ENCODE measurements at places on chromosomes 2 and 18. TPM values are rescaled to one million over a fixed set of nuclear protein-coding genes. Genes with fewer than 3 reads are reported as not detected.

Gene TFCP2L1
- total RNA-seq = under 0.01 TPM

Gene NRP2
- total RNA-seq = 159 TPM

Gene RAMP1
- total RNA-seq = 13.1 TPM

Gene GIGYF2
- 68.5 TPM for total RNA-seq

Gene GLI2
- total RNA-seq = 5.1 TPM

Gene ALS2
- 33.2 TPM for total RNA-seq
